ENCODE measurements at places on chromosomes 12 and 14.

DNA sequence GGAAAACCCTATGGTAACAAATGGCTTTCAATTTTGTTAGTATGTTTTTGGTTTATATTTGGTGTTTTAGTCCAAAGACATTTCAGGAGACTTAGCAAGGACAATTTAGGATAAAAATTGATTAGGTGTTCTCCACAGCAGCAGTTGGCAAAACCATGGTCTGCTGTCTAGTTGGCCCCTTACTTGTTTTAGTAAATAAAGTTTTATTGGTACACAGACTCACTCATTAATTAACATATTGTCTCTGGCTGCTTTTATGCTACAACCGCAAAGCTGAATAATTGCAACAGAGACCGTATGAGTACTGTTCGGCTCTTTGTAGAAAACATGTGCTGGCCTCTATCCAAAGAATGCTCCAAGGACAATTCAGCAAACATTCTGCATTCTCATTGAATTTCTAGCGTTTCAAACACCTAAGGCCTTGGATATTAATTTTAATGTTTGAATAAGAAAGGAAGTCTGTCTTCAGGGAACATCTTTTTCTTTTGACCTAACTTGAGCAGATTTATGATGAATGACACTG lies 77.7 kb downstream of the CCDC92 start:
- no peak for DNase-seq

GRCh38 chr14:30525833-30526232 lies 33.1 kb upstream of the G2E3 start:
- DNase-seq = no peak

- peak; percentile 39 for DNase-seq
Observed at GRCh38 chr14:75578102-75578785, at the start of gene FLVCR2. Gene FLVCR2, plus strand, starts transcription at chr14:75578620. Its CDS starts 353 bp downstream, at chr14:75578973.

DNA sequence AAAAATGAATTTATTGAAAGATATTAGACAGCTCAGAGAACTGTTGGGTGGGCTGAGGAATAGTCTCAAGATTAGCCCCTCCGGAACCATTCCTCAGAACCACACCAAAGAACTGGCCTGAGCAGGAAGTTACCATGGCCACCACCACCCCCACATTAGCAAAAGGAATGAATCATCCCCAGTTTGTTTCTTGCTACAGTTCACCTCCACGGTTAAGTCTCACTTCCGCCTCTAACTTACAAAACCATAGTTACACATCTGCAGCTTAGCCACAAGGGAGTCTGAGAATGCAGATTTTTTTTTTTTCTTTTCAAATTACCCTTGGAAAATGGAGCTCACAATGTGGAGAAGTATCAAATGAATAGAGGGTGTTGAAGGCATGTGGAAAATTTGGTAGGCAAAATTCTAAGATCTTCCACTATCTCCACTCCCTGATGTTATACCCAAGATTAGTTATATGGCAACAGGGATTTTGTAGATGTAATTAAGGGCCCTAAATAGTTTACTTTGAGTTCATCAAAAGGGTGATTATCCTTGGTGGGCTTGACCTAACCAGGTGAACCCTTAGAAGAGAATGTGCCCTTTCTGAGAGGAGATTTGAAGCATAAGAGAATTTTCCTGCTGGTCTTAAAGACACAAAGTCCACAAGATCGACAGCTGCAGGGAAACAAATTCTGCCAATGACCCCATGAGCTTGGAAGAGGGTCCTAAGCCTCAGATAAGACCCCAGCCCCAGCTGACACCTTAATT lies 129.8 kb upstream of the KRR1 start:
- DNase-seq = peak; percentile 14

DNA sequence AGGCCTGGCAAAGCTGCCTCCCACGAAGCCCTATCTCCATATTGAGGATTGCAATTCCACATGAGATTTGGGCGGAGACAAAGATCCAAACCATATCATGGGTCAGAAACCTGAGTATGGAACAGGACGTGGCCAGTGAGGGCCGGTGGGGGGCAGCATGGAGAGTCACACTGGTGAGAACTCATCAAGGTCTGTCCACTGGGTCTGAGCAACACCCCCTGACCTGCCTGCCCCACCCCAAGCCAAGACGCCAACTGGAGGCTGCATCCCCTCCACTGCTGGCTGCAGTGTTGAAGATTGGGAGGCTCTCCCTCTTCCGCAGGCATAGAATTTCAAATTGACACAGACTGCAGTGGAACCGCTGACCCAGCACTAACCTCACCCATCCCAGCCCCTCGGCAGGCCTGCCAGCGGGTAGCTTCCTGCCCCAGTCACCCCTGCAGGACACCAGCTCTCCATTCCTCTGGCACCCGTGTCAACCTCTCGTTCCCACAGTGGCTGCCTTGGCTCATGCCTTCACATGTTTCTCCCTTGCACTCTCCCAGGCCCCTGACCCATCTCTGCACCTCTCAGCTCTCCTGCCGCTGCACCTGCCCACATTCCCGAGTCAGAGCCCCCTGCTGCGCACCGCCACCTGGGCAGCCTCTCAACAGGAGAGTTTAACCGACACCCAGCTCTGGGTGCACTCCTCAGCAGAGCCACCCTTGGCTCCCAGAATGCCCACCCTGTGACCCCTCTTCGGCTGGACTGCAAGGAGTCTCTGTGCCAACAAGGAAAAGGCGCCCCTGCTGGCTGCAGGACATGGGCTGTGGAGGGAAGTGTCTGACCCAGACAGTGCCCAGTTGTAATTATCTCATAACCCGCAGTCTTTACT lies 45.2 kb upstream of the PPP2R5C start:
- no peak for DNase-seq

DNA sequence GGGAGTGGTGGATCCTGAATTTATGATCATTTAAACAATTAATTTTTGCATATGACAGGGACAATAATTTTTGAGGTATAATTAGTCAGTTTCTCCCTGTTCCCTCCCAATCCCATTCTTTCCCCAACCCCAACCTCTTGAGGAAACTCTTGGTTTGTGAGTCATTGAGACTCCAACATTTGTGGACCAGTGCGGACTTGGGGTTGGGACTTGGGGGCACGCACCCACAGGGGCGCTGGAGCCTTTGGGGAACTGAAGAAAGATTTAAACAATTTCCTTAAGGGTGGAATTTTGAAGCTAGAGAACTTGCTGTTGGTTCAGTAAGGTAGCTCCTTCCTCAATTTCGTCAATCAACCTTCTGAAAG lies 17.4 kb upstream of the PTGR2 start:
- no peak for DNase-seq

DNA sequence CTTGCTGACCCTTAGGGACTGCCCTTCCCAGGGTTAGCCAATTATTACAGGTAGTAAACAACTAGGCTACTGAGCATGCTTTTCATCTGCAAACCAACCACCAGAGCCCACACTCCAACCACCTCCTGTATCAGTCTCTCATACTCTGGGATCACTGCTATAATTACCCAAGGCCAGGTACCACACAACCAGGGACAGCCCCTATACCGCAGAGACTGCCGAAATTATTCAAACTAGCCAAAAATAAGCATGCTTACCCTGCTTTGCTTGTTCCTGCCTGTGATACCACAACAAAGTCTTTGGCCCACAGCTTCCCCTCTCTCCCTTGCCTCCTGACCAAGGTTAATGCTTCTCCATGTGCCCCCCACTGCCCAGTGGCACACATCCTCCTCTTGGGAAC lies 197.6 kb upstream of the SRRM4 start:
- no peak for DNase-seq

DNA sequence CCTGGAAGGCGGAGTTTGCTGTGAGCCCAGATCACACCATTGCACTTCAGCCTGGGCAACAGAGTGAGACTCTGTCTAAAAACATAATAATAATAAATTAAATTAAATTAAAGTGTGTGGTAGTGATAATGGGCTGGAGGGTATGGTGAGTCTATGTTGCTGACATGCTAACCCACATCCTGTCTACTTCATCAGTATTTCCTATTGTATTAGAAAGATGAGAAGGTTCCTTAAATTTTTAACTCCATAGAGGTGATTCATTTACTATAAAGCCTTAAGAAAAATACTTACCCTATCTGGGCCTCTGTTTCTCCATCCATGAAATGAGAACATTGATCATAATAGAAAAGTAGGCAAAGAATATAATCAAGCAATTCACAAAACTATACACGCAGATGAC lies 280.5 kb downstream of the FBXL14 start:
- no peak for DNase-seq

GRCh38 chr12:129839679-129840078 lies 64.1 kb downstream of the TMEM132D start:
- DNase-seq = no peak

GRCh38 chr12:77324763-77325468 lies 259.5 kb upstream of the E2F7 start:
- DNase-seq = no peak

DNA sequence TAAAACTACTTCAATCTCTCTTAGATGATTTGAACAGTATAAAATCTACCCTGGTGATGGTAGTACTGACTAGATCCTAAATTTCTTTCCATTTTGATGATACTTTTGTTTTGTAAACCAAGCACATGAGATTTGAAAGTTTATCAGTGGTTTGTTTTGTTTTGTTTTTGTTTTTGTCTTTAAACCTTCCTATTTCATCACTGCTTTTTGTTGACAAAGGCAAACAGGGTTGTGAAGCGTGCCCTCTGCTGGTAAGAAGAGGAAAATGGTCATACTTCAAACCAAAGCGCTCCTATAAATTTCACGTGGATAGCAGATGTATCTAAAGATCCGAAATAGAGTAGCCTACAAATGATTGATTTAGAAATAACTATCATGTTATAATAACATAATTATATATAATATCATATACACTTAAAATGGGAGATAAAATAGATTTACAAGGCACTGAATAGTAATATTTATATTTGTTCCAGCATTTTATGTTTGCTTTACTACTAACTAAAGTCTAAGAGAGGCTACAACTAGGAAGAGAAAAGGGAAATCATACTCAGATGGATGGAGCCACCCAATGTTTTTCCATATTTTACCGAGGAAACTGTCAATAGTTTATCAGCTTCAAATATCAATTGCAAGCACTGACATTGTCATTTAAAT lies 254.0 kb upstream of the USP15 start:
- no peak for DNase-seq

- DNase-seq = no peak
Observed at GRCh38 chr14:88232771-88233170, 90.3 kb downstream of the KCNK10 start.

- DNase-seq = no peak
Observed at GRCh38 chr14:68649476-68650189, 143.2 kb downstream of the ZFP36L1 start.

- DNase-seq = no peak
Observed at GRCh38 chr14:101604228-101604934, 43.1 kb downstream of the DIO3 start.

- no peak for DNase-seq
Observed at GRCh38 chr12:75591628-75592027, 80.2 kb upstream of the KRR1 start.

DNA sequence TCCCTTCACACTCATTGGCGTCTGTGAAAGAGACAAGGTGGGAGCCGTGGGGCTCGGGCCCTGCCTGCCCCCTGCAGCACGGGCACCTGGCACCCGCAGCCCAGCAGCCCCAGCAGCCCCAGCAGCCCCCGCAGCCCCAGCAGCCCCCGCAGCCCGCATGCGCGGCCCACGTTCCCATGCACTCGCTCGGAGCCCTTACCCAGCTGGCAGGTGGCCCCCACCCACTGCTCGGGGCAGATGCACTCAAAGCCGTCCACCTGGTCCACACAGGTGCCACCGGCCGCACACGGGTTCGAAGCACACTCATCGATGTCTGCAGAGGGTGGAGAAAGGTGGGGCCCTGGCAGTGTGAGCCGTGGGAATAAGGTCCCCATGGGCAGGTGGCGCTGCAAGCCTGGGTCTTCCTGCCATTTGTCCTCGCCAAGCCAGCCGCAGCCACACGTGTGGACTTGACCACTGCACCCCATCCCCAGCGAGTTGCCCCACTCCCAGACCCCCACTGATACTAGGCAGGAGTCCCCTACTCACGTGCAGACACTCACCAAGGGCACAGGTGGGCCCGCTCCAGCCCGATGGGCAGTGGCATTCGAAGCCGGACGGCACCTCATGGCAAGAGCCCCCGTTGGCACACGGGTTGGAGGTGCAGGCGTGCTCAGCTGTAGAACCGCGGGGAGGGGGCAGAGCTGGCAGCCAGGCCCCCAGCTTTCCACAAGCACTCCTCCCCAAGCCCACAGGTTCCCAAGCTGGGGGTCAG lies 17.3 kb downstream of the JAG2 start:
- no peak for DNase-seq

GRCh38 chr14:95408731-95409476 lies 89.2 kb upstream of the CLMN start:
- DNase-seq = no peak

- no peak for DNase-seq
Observed at GRCh38 chr14:36333119-36333518, 12.7 kb upstream of the MBIP start.

GRCh38 chr12:129873833-129874208 lies 30.0 kb downstream of the TMEM132D start:
- no peak for DNase-seq

GRCh38 chr14:51020024-51020710 lies 74.7 kb downstream of the TRIM9 start:
- DNase-seq = no peak

- no peak for DNase-seq
Observed at GRCh38 chr14:103346286-103346685, 12.2 kb downstream of the EIF5 start.

- no peak for DNase-seq
Observed at GRCh38 chr12:102939670-102940222, 17.7 kb upstream of the ASCL1 start.

GRCh38 chr12:46657453-46658411 lies 168.1 kb downstream of the SLC38A4 start:
- no peak for DNase-seq

GRCh38 chr12:12294215-12295005 lies 27.6 kb upstream of the LRP6 start:
- no peak for DNase-seq

- no peak for DNase-seq
Observed at GRCh38 chr14:70812124-70812818, 3.0 kb upstream of the MAP3K9 start.

DNA sequence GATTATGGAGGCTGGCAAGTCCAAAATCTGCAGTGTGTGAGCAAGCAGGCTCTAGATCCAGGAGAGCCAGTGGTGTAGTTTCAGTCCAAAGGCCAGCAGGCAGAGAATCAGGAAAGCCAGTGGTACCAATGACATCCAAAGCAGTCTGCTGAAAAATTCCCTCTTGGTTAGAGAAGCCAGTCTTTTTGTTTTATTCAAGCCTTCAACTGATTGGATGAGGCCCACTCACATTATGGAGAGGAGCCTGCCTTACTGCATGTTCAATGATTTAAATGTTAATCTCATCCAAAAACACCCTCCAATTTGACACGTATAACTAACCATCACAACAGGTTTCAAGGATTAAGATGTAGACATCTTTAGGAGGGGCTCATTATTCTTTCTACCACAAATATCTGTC lies 49.5 kb upstream of the ZDHHC17 start:
- no peak for DNase-seq
